A172 (cell line): ENCODE measurements at places on chromosomes 3 and 15. TPM values are rescaled to one million over a fixed set of nuclear protein-coding genes. Genes with fewer than 3 reads are reported as not detected.
A peak's percentile ranks its signal among the peaks of the same experiment; 100 is the strongest.

- peak; percentile 66 for DNase-seq
These were observed 73.4 kb downstream of the NUP210 start for GRCh38 chr3:13346481-13347389.

DNA sequence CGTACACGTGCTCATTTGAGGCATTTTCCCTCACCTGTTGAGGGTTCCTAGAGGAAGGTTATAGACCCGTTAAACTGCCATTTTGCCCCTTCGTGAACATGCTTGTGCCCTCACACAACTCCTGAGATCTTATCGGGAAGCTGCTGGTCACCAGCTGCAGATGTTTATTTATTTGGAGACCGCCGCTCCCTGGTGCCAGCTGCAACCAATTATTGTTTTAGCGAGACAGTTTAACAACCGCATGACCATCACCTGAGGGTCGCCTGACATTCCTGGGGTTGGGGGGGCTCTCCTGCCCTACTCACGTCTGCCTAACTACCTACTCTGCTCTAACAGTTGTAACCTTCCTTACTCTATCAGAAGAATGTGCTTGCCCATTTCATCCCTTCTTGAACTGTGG, 292.5 kb downstream of the MCTP2 start:
- no peak for DNase-seq

DNA sequence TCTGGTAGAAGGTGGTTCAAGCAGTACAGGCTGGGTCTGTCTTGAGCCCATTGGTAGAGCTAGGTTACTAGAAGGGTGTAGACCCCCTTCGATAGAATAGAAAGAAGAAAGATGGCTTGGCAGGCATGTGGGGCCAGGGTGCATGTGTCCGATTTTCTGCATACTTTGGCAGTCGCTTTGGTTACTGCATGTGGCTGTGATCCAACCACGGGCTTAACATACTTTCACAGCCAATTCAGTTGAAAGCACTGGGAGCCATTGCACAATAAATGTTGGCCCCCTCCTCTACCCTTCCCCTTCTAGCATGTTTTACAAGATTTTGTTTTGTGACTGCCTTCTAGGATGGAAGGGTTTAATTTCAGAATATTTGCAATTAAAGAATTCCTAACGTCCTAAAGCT, 7.2 kb downstream of the ARID3B start:
- DNase-seq, result no peak

Gene EPB42
- not detected in 2 replicates for total RNA-seq

DNA sequence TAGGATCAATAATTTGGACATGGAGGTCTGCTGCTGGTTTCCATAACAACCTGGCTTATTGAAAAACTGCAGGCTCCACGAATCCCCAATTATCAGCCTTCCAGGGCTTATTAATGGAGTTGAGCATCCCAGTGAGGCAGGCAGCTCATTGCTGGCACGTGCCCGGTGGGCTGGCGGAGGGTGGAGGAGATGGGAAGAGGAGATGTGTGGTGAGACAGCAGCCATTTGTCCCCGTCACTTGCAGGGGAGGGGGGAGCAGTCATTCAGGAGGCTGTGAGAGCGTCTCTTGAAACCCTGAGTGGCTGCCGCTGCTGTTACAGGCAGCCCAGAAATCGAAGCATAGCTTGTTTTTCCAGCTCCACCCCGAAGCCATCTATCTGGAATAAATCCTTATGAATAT, 70.6 kb downstream of the GAP43 start:
- no peak for DNase-seq

- DNase-seq, result no peak
These were observed 135.5 kb upstream of the COL8A1 start for GRCh38 chr3:99502871-99503270.

Gene FOXL2
- total RNA-seq, result 1.2 and 1.9 TPM in 2 replicates

Gene ADAMTS9
- total RNA-seq, result 0.50 and 0.90 TPM in 2 replicates

GRCh38 chr15:25481208-25481859, 42.5 kb upstream of the UBE3A start:
- DNase-seq, result no peak

DNA sequence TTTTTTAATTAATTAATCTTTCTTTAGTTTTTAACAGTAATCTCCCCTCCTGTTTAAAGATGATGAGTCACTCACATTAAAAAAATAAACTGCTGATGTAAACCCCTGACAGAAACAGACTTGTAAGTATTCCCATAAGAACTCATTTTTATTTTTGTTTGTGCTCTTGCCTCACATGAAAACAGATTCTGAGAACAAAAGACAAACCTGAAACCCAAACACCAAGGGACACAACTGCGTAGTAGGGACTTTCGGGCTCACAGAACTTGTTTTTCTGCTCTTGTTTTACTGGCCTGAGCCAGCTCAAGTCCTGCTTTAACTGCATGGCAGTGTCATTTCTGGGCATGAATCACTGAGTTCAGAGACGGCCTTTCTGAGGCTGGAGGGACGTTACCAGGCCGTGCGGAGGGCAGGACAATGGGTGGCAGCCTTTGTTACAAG, 600.8 kb downstream of the FOXP1 start:
- peak; percentile 78 for DNase-seq

DNA sequence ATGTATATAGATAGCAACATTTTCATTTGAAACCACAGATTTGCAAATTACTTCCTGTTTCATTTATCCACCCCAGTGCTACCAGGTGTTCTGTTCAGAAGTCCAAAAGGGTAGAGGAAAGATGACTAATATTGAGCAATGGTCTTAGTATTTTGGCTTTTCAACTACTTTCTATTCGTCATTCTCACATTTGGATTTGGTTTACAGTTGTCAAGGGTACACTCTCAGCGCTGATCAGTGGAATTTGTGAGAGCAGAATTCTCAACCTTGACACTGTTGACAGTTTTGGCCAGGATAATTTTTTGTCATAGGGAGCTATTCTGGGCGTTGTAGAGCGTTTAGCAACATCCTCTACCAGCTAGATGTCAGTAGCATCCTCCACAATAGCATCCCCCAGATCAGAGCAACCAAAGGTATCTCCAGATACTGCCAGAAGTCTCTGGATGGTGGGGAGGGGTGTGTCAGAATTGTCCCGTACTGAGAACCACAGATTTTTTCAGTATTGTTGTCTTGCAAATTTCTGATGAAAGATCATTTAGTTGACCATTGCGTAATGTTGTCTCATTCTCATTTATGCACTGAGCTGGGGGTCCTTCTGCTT, 4.2 kb downstream of the HMCES start:
- no peak for DNase-seq

DNA sequence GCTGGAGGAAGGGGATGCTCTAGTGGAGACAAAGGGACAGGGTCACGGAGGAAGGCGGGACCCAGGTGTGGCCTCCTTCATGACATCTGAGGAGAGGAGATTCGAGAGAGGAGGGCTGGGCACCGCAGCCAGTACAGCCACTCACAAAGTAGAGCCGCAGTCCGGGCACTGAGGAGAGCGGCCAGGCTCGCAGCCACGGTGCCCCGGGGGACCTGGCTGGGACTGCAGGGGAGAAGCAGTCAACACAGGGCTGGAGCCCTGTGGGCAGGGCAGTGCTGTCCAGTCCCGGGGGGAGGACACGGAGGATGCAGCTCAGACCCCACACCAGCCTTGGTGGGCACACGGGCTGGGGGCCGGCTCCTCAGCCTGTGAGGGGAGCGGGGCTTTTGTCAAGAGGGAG, 40.3 kb downstream of the HMCES start:
- no peak for DNase-seq

Gene LIPH
- 0.52 and 0.86 TPM in 2 replicates for total RNA-seq

Gene HDDC3
- total RNA-seq, result 11.3 and 15.4 TPM in 2 replicates

- DNase-seq, result no peak
These were observed 247.7 kb downstream of the PLCL2 start for GRCh38 chr3:17132286-17133115.

DNA sequence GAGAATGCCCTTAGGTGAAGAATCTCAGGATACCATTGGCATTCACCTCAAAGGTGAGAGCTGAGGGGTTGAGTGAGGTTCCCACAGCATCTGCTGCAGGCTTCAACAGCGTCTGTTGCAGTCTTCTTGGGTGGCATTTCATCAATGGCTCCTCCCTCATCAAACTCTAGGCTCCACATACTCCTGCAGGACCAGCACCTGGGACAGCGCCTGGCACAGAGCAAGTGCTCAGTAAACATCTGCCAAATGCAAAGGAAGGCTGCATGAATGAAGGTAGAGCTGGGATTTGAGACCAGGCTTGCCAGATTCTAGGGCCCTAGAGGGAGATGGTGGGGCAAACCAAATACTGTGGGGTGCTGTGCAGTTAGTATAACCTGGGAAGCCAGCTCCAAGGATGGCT, 9.6 kb downstream of the TRH start:
- no peak for DNase-seq

GRCh38 chr3:66618066-66618465, 117.2 kb upstream of the LRIG1 start:
- no peak for DNase-seq

Gene WDR6
- 63.7 and 76.1 TPM in 2 replicates for total RNA-seq

- no peak for DNase-seq
These were observed 9.1 kb upstream of the SNRPN start for GRCh38 chr15:24945711-24946110.

Gene INKA1
- 2.8 and 6.4 TPM in 2 replicates for total RNA-seq

Gene SLC6A20
- total RNA-seq, result not detected in 2 replicates

DNA sequence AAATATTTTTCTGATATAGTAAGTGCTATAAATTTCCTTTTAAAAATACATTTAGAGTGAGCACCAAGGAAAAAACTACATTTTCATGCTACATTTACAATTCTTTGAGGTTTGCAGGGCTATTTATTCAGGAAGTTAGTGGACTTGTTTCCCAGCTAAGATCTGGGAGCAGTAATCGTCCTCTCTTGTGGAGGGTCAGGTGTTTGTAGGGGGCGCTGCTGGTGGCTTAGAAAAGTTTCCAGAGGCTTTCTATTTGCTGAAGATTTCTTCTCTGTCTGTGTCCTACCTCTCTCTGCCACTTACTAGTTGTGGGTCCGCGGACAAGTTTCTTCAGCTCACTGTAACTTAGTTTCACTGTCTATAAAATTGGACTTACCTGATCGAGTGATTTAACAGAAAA, 163.9 kb downstream of the PEX5L start:
- DNase-seq, result no peak

GRCh38 chr3:192931825-192932224, 14.2 kb upstream of the MB21D2 start:
- DNase-seq, result no peak

Gene LRRC34
- total RNA-seq, result not detected in 2 replicates

Gene PXYLP1
- 5.6 TPM in 2 replicates for total RNA-seq

Gene CLRN1
- total RNA-seq, result not detected in 2 replicates

Gene RAB6B
- total RNA-seq, result 0.33 and 1.3 TPM in 2 replicates

DNA sequence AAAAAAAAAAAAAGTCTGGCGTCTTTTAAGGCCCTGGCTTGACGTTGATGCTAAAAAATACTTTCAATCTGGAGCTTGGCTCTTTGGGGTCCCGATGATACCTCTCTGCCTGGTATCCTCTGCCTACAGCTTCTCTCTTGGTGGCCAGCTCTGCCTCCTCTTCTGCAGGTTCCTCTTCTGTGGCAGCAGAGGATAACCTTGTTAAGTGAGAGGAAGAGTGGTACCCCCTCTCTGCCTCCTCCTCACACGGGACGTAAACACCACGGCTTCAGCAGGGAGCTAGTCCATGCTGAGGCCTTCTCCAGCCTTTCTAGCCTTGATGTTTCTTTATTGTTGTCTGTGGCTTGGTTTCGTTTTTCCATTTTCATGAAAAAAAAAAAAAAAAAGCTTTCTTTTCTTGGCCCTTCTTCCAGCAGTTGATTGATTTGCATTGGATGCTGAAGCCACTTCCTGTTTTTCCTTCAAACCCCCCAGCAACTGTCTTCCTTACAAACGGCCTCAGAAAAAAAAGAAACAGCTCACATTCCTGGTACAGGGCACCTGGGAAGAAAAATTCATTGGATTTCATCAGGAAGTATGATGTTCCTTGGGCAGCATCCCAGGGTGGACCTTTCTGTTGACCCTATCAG, 59.7 kb downstream of the RORA start:
- no peak for DNase-seq

GRCh38 chr3:12302564-12302963, 13.7 kb downstream of the PPARG start:
- no peak for DNase-seq

DNA sequence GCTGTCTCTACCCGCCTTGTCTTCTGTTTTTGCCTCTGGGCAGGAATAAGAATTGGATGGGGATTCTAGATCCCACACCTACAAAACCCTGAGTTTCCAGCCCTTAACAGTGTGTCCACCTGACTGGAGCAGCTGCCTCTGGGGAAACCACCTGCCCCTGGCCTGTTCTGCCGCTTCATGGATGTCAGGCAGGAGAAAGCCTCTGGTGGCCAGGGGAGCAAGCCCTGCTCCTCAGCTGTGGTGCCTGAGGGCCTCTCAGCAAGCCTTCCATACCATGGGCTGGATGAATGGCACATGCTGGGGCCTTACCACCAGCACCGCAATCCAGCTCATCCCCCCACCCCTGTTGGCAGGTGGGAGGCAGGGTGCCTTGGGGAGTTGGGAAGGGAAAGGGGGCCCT, 5.3 kb upstream of the CPNE9 start:
- no peak for DNase-seq

DNA sequence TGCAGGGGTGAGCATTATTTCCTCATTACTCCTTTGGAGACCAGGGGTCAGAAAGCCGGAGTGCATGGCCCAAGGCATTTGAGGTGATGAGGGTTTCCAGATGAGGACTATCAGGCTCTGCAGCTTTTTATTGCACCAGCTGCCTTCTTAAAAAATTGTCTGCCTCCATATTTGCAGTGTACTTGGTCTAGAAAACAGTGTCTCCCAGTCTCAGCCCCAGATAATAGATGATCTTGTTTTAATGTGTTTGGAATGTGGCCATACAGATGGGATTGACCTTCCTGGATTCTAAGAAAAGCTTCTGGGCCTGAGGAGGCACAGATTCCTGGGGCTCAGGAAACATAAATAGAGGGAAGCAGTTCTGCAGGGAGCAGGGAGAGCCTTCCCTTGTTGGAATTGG, 123.3 kb downstream of the GABRG3 start:
- no peak for DNase-seq

- no peak for DNase-seq
These were observed 379.7 kb upstream of the PROK2 start for GRCh38 chr3:72164635-72164978.

DNA sequence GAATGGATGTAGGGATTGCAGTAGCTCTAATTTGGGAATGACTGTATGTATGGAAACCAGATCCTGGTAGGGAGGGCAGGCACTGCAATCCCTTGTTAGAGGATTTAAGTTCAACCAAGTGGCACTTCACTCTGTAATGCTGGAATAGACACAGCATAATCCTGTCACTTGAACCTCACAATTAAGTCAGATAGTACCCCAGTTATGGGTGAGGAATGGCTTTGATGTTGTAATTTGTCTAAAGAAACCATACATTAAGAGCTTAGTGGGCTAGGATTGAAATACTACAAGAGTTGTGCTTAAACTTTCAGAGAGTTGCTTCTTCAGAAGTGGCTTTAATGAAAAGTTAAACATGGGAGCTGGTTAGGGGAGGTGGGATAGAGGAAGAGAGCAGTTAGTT, 9.3 kb downstream of the RAB7A start:
- DNase-seq, result no peak

Gene GRM7
- not detected in 2 replicates for total RNA-seq
